ENCODE measurements at places on chromosomes 1 and 21. TPM values are rescaled to one million over a fixed set of nuclear protein-coding genes. Genes with fewer than 3 reads are reported as not detected.

DNA sequence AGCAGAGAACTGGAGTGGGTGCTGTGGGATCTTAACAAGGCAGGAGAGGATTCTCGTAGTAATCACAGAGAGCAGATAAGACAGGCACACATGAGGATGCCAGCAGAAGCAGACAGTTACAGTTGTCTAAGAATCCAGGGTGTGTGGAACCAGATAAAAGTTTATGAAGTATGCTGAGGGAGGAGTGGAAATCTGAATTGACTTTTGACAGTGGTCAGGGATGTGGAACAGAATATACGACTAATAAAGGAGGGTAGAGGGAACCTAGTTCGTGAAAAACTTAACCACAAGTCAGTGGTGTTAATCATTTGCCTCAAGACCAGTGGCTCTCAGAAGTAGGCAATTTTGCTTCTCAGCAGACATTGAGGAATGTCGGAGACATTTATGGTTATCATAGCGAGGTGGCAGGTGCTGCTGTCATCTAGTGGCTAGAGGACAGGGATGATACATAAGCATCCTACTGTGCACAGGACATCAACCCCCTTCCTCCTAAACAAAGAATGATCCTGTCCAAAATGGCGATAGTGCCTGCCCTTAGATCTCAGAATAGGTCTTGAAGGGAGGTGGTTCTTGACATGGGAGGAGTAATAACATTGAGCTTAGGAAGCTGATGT is 3.0 kb downstream of the LRRC8D start:
- no peaks in the 10 kb centered on the region for H3K36me3 ChIP-seq
- H3K27me3 ChIP-seq = no peaks in the 10 kb centered on the region
- no peak overlapping the region for H3K27ac ChIP-seq
- peaks cover 19% of the 10 kb centered on the region for H3K4me1 ChIP-seq
- DNase-seq = no peak

KRTAP21-2 gene
- total RNA-seq = not detected

- H3K36me3 ChIP-seq = no peaks in the 10 kb centered on the region
- peaks cover 7% of the 10 kb centered on the region for H3K27me3 ChIP-seq
- H3K27ac ChIP-seq = no peak overlapping the region
- no peaks in the 10 kb centered on the region for H3K4me1 ChIP-seq
These were observed 365.6 kb downstream of the RPS6KC1 start for GRCh38 chr1:213416461-213417224.

DNA sequence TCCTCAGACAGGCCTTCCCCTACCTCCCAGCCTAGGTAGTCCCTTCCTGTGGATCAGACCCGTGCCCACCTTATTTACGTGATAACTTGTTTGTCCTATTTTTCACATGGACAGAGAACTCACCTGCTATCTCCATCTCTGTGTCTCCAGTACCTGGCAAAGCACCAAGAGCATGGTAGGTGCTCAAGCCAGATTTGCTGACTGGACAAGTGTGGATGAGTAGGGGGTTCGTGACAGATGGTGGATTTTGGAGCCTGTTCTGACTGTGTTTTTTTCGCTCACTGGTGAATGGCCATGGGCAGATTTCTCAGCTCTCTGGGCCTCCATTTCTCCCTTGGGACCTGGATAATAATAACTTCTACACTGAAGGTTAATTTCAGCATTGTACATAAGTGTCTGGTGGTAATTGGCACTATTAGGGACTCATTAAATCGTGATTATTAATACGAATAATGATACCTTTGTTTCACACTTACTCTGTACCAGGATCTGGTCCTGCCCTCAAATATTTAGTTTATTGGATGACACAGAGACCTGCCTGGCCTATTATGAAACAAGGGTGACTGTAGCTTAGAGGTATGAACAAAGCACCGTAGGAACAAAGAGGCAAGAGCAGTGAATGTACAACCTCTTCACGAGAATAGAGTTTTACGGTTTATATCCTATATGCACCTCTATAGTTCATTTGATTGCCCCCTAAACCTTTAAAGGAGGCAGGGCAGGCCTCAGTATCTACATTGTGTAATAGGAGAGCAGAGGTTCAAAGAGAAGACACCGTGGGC is 24.5 kb upstream of the SLC26A9 start:
- H3K4me3 ChIP-seq = no peak overlapping the region
- no peak overlapping the region for H3K27ac ChIP-seq
- no peaks in the 10 kb centered on the region for H3K27me3 ChIP-seq
- no peak for DNase-seq
- H3K36me3 ChIP-seq = no peaks in the 10 kb centered on the region

GRCh38 chr1:30966690-30967369 is 58.3 kb upstream of the SDC3 start:
- H3K4me1 ChIP-seq = peaks cover 23% of the 10 kb centered on the region
- H3K27ac ChIP-seq = no peak overlapping the region
- no peaks in the 10 kb centered on the region for H3K27me3 ChIP-seq
- DNase-seq = no peak
- no peak overlapping the region for H3K4me3 ChIP-seq
- peaks cover 54% of the 10 kb centered on the region for H3K36me3 ChIP-seq

GRCh38 chr1:59083946-59084865 is 212.7 kb upstream of the FGGY start:
- H3K27ac ChIP-seq = no peak overlapping the region
- H3K27me3 ChIP-seq = no peaks in the 10 kb centered on the region
- H3K4me1 ChIP-seq = no peaks in the 10 kb centered on the region
- DNase-seq = no peak
- H3K36me3 ChIP-seq = no peaks in the 10 kb centered on the region
- no peak overlapping the region for H3K4me3 ChIP-seq

DNA sequence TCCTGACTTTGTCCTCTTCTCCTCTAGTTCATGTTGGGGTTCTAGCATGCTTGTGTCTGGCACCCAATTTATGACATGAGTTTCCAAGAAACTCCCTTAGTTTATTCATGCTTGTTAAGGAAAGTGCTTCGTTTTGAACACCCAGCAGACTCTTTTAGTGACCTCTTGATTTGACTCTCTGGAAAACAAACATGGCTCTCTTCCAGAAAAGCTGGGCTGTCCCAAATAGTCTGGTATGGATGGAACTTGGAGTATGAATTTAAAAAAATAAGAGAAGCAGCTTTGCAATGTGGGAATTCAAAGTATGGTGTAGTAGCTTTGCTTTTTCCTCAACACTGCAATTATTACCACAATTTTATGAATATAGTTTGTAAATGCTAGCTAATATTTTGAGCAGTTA is 143.4 kb upstream of the C8B start:
- H3K27ac ChIP-seq = no peak overlapping the region
- no peaks in the 10 kb centered on the region for H3K36me3 ChIP-seq
- H3K4me1 ChIP-seq = no peaks in the 10 kb centered on the region
- H3K27me3 ChIP-seq = peaks cover 7% of the 10 kb centered on the region
